ENCODE measurements at places on chromosomes 11 and 22. TPM values are rescaled to one million over a fixed set of nuclear protein-coding genes. Genes with fewer than 3 reads are reported as not detected.

Gene C2CD2L
- polyA plus RNA-seq: 11.6 TPM

Gene MS4A6E
- polyA plus RNA-seq: 1.0 TPM

Gene PITPNB
- polyA plus RNA-seq: 19.2 TPM

Gene MMP8
- 0.30 TPM for polyA plus RNA-seq

Gene ARHGAP20
- 0.67 TPM for polyA plus RNA-seq

Gene PGA5
- polyA plus RNA-seq: 0.08 TPM

Gene NXPE1
- polyA plus RNA-seq: not detected

Gene P2RY2
- 3.1 TPM for polyA plus RNA-seq

Gene RAB3IL1
- polyA plus RNA-seq: 6.7 TPM

Gene EFCAB6
- 1.7 TPM for polyA plus RNA-seq

Gene NTM
- 0.39 TPM for polyA plus RNA-seq

Gene MPZL2
- polyA plus RNA-seq: 87.2 TPM

Gene CRACR2B
- 19.1 TPM for polyA plus RNA-seq

Gene FXYD2
- 1.6 TPM for polyA plus RNA-seq

Gene SRSF8
- polyA plus RNA-seq: 22.6 TPM

Gene IL17REL
- 0.02 TPM for polyA plus RNA-seq

Gene C11orf97
- polyA plus RNA-seq: 7.4 TPM

Gene PLEKHA7
- polyA plus RNA-seq: 13.6 TPM

Gene MMP27
- polyA plus RNA-seq: 0.05 TPM

Gene TTC28
- polyA plus RNA-seq: 4.7 TPM

Gene OR10A2
- not detected for polyA plus RNA-seq

Gene CD3G
- polyA plus RNA-seq: 0.73 TPM

Gene C11orf91
- polyA plus RNA-seq: not detected

Gene GRIA4
- polyA plus RNA-seq: not detected

Gene SHANK3
- polyA plus RNA-seq: 28.5 TPM

Gene PRG3
- polyA plus RNA-seq: not detected

Gene PCSK7
- polyA plus RNA-seq: 29.2 TPM

Gene TBX1
- 2.3 TPM for polyA plus RNA-seq

Gene LRRC32
- polyA plus RNA-seq: 100 TPM

Gene GRM5
- polyA plus RNA-seq: 0.02 TPM

Gene ZNF280B
- polyA plus RNA-seq: 0.11 TPM
